ENCODE measurements at places on chromosomes 12 and 14.

DNA sequence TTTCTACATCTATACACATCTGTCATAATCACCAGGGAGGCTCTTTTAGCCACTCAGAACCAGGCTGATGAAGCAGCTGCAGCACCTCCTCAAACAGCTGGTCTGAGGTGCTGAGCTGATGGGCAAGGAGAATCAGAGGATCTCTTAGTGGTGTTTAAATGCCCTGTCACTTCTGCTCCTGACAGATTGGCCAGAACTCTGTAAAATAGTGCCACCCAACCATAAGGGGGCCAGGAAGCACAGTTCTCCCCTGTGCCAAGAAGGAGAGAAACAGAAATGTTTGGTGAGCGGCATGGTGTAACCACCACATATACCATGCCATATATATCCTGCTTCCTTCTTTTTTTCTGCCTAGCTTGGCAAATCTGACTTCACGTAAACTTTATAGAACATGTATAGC, 12.8 kb downstream of the SOCS2 start:
- DNase-seq: no peak

- DNase-seq: no peak
These were observed 136.4 kb upstream of the LGR5 start for GRCh38 chr12:71303199-71303598.

- peak; percentile 73 for DNase-seq
These were observed at the start of gene ITGA5 for GRCh38 chr12:54419088-54419887. TSS of gene ITGA5 (minus strand) at chr12:54419266. CDS start at chr12:54419198, 68 bp downstream.

- no peak for DNase-seq
These were observed 65.7 kb downstream of the PTHLH start for GRCh38 chr12:27906658-27907473.

GRCh38 chr14:79704041-79704807, 507.1 kb downstream of the DIO2 start:
- DNase-seq: no peak

- DNase-seq: no peak
These were observed 2.4 kb upstream of the CRIP1 start for GRCh38 chr14:105484069-105484996.

GRCh38 chr12:65039301-65039700, 81.8 kb downstream of the WIF1 start:
- DNase-seq: peak; percentile 6

GRCh38 chr12:24711056-24712008, 237.6 kb downstream of the BCAT1 start:
- no peak for DNase-seq

DNA sequence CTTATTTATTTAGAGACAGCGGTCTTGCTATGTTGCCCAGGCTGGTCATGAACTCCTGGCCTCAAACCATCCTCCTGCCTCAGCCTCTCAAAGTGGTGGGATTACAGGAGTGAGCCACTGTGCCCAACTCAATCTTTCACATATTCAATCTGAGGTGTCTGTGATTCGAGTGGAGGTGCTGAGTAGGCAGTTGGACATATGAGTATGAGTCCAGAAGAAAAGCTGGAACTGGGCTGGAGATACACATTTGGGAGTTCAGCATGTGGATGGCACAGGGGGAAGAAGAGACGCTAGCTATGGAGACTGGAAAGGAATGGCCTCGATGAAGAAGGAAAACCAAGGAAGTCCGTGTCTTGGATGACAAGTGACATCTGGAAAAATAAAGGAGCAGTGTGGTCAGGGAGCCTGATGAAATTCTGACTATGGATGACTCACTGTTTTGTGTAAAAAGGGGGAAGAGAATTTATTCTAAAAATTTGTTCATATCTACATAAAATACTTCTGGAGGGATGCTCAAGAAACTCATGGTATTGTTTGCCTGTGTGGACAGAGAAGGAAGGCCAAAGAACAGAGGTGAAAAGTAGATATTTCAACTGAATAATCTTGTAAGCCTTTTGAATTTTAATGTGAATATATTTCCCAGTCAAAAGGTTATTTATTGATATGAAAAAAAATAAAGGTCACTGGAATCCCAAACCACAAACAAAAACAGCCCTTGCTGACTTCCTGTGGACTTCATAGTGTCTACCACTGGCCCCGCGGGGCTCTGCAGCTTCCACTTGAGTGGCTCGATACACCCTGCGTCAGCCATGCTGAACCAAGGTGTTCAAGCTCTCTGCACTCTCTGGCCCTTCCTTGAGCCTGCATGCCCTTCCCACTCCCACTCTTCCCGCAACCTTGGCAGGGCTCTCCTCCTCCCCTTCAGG, 8.9 kb upstream of the LTA4H start:
- no peak for DNase-seq

- no peak for DNase-seq
These were observed 160.3 kb downstream of the PRKCH start for GRCh38 chr14:61481701-61482100.

DNA sequence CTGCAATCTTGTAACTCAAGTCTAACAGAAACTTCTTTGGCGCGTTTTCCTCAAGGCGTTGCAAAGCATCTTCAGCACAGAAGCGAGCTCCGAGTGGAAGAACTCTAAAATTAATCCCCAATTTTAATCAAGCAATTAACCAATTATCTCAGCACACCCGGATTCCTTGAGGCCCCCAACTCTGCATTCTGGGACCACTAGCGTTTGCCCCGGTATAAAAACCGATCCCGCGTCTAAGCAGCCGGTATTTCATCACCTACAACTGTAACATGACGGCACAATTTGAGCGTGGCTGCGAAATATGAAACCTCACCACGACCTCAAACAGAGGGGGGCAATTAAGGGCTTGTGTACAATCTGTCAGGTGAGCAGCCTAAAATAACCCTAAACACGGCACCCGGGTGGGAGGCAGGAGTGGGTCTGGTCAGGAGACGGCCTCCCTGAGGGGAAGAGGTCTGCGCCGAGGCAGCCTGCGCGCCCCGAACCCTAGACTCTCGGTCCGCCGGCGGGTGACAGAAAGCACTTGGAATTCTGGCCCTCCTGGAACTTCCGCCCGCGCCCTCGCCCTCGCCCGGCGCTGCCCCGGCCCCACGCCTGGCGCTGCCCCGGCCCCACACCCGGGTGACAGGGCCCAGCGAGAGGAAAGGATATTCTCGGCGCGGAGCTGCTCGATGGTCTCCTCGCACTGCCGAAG, 594 bp downstream of the ZCCHC8 start:
- peak; percentile 76 for DNase-seq

- no peak for DNase-seq
These were observed 127.8 kb upstream of the PTPRQ start for GRCh38 chr12:80316222-80316621.

DNA sequence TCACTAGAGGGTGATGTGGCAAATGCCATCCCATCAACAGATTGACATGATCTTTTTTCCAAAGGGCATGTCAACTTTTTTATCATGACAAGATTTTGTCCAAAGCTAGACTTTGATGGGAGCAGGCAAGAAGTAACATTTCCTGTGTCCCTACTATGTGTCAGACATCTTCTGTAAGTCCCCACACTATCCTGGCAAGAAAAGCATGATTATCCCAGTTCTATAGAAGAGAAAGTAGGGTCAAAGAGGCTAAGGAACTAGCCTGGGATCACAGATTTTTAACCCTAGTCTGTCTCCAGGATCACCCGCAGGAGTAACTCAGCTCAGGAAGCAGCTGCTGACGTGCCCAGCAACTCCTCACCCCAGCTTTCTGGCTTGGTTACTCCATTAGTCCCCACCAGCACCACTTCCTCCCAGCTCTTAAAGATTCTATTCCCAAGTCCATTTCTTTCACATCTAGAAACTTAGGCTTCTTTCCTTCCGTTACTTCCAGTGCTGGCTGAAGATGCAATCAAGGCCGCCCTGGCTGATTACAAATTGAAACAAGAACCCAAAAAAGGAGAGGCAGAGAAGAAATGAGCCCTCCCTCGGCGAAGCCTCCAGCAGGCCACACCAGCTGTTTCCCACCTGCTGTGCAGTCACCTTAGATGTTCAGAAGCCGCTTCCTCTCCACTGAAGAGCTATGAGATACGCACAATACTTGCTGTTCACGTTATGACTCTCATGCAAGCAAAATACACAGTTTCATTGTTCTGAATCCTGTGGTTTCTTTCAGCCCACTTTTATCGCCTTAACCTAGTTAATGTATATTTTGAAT, 6.2 kb downstream of the ISCU start:
- no peak for DNase-seq

DNA sequence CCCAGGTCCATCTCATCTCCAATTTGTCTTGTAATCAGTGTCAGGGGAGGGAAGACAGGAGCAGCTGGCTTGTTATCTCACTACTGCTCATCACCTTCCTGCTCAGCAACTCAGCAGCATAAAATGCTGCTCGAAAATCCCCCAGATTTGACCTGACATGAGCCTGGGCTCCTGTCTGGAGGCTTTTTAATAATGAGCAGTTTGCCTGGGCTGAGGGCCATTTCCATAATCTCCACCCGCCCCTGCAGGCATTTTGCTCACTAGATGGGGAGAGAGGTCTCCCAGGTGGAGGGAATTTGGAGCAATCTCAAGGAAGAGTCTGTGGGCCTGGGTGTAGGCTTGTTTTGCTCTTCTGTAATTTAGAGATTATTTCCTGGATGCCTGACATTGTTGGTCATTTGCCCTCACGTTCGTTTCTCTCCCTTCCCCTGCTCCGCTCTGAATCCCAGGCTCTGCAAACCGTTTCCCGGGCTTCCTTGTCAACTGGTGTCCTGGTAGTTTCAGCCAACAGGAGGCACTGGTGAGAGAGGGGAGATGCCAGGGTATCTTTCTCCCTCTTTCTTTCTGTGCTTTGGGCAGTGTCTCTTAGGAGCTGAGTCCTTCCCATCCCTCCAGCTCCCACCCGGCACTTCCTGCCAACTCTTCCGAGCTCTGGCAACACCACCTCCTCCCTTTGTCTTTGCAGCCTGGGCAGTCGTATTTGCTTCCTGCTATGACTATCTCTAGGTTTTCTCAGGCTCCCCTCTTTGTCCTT, 299.2 kb downstream of the GLT1D1 start:
- peak; percentile 68 for DNase-seq

- no peak for DNase-seq
These were observed 88.6 kb downstream of the DDHD1 start for GRCh38 chr14:53064475-53064874.

- DNase-seq: no peak
These were observed 200.0 kb downstream of the ADAMTS20 start for GRCh38 chr12:43352001-43352400.

DNA sequence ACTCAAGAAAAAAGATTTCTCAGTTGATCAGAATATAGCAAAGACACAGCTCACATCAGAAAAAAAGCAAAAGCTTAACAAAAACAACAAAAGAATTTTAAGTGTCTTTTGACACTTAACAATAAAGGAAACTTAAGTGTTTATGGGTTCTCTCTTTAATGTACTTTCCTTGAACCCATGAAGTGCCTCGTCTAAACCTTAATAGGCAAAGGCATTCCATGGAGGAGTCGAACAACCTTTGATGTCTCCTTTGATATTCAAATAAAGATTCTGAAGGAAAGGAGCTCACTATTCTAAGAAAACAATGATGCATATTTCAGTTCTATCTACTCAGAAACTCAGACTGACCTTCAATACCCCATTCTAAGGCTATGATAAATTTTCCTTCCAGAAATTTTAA, 116.7 kb downstream of the TMTC1 start:
- DNase-seq: no peak

DNA sequence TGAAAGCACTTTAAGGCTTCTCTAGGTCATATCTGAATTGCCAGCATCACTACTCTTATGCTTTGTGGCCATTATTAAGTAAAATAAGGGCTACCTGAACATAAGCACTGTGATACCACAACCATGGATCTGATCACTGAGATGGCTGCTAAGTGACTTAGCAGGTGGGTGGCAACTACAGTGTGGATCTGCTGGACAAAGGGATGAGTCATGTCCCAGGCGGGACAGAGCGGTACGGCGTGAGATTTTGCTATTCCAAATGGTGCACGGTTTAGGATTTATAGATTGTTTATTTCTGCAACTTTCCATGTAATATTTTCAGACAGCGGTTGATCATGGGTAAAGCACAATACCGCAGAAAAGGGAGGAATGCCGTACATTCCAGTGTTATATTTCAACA, 39.4 kb downstream of the MLXIP start:
- no peak for DNase-seq

GRCh38 chr12:121034616-121035305, 4.3 kb downstream of the OASL start:
- DNase-seq: no peak

DNA sequence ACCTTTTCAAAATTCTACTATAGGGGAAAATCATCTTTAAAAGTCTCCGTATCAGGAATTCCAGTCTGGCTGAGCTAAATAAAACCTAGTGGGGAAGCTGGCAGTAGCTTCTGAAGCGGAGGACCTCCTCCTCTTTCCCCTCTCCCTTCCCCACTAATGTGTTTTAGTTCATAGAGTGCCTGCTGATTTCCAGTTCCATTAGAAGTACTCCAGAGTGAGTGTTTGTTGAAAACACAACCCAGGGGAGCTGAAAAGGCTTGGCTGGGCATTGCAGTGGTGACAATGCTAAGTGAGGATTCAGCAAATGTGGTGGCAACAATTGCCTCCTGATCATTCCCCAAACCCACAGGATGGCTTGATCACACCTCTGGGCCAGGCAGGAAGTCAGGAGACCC, 144.2 kb upstream of the FRMD6 start:
- no peak for DNase-seq

DNA sequence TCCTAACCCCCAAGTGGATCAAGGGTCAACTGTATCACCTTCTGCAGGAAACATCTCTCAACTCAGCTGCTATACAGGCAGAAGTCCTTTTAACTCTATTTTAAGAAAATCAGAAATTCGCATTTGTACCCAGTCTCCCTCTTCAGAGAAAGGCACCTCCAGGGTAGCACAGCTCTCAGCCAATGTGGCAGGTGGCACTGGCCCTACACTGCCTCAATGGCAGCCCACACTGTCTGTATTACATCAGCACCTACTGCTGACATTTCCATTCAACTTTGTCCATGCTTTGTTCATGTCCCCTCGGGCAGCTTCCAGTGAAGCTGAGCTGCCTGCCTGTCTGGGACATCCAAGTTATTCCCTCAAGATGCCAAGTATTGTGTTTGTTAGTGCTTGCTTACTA, 8.8 kb downstream of the SPTSSA start:
- no peak for DNase-seq

GRCh38 chr14:104084251-104085002, 1.1 kb upstream of the ASPG start:
- peak; percentile 11 for DNase-seq

GRCh38 chr12:85280165-85280983, at the start of gene ALX1:
TSS of gene ALX1 (plus strand) at chr12:85280220. CDS start at chr12:85280262, 42 bp downstream.
- peak; percentile 94 for DNase-seq

DNA sequence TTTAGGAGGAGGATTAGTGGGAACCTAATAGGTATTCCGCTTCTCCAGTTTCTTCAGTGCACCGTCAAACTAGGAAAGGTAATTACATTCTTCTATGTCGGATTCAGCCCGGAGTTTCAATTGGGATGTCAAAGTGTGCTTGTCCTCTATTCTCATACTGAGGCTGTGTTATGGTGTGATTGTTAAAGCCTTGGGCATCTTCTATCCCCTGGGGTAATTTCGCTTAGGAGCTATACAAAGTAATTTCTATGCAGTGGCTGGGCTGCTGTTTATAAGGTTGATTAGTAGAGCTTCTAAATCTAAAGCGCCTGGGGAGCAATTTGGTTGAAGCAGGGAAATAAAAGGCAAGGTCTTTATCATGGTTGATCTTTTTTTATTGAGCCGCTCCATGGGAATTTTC, 399.6 kb downstream of the ZFP36L1 start:
- DNase-seq: no peak
